ENCODE measurements at places on chromosomes 5 and 9. TPM values are rescaled to one million over a fixed set of nuclear protein-coding genes. Genes with fewer than 3 reads are reported as not detected.

The SOHLH1 gene
- total RNA-seq: not detected

- DNase-seq: no peak
Observed at GRCh38 chr9:7799944-7800285, 337 bp upstream of the DMAC1 start.

The ARID3C gene
- total RNA-seq: not detected

DNA sequence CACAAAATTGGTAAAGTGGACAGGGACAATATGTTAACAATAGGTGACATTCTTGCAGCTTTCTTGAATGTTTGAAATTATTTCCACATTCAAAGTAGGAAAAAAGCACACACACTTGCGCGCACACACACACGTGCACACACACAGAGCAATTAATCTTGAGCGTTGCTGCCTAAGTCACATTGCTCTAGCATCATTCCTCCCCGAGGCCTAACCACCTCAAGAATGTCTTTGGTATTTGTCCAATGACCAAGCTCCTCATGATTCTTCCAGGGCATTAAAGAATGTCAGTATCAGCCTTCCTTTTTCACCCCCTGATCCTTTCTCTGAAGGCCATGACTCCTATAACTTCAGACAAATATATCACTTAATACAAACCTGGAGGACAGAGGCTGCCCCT lies 198.1 kb downstream of the NPR3 start:
- no peak for DNase-seq

The YTHDC2 gene
- 16.9 TPM for total RNA-seq

- DNase-seq: no peak
Observed at GRCh38 chr9:131282688-131283422, 6.5 kb upstream of the FAM78A start.

- DNase-seq: peak; percentile 90
Observed at GRCh38 chr9:109101810-109102209, 17.9 kb downstream of the TMEM245 start.

- no peak for DNase-seq
Observed at GRCh38 chr5:173175523-173175922, 31.2 kb downstream of the BNIP1 start.

The PIP5KL1 gene
- 5.1 TPM for total RNA-seq

- no peak for DNase-seq
Observed at GRCh38 chr9:136829412-136829811, 12.9 kb upstream of the AJM1 start.

The IRGM gene
- not detected for total RNA-seq

The ARHGEF39 gene
- total RNA-seq: 4.1 TPM

GRCh38 chr9:19409401-19410194 lies 789 bp downstream of the ACER2 start:
- DNase-seq: peak; percentile 27

DNA sequence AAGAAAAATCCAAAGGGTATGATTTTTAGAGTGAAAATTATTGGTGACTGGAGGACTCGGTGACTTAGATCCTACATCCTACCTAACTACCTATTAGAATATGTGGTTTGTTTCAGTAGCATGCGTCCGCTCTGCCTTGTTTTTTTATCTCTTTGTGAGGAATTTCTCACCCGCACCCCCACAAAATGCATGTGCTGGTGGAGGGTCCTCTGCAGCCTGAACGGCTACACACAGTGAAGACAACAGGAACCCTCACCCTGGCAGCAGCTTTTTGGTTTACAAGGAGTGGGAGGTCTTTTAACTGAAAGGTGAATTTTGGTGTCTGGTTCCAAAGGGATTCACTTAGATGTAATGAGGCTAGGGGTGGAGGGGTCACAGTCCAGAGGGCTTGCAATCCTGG lies 115.5 kb downstream of the GNA14 start:
- DNase-seq: no peak

Measured in PC-3 (cell line).